Stimulated activated CD8-positive, alpha-beta memory T cell treated with anti-CD3 and anti-CD28 coated beads, Interleukin-7, amount 100 ng/mL, for 1 hour (primary cell): ENCODE measurements at places on chromosomes 6 and 20.

DNA sequence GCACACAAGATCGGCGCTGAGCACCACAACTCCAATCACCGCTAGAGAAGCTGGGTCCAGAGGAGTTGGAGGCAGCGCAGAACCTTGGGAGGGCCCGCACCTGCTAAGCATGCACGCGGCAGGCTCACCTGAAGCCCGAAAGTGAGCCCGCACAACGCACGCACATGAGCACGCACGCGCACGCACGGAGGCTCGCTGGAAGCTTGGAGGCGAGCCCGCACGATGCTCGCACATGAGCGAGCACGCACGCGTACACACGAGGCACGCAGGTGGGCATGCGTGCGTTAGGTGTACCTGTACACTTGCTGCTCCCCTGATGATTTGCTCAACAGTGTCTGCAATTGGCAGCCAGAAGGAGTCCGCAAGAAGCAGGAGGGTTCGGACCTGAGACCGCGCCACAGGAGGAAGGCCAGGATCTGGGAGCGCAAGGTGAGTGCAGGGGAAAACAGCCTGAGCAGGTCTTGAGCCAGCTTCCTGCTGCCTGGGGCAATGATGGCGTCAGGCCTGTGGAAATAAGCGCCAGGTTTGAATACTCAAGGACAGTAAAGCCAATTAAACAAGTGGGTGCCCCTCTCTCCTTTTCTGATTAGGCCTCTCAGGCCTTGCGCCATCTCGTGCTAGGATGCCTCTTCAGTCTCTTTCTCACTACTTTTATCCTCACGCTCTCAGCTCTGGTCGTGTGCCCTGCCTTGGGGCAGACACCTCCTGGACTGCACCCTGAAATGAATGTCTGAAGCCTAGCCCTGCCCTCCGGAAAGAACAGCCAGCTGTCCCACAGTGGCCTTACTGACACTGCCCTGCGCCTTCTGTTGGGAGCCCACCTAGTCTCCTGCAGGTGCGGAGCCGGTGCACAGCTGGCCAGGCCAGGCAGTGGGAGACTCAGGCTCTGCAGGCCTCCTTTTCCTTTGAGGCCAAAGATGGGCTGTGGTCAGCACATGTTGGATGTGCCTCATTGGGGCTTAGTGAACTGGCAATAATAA, 340.4 kb downstream of the CDC5L start:
- no peak for DNase-seq

- DNase-seq: no peak
Observed at GRCh38 chr6:163460307-163460782, 45.8 kb downstream of the QKI start.

DNA sequence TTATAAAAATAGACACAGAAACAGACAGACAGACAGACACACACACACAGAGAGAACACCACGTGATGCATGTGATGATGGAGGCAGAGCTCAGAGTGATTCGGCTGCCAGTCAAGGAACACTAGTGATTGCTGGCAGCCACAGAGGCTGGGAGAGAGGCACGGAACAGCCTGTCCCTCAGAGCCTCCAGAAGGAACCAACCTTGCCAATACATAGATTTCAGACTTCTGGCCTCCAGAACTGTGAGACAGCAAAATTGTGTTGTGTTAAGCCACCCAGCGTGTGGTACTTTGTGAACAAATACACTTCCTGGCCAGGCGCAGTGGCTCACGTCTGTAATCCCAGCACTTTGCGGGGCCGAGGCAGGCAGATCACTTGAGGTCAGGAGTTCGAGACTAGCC, 9.5 kb upstream of the PARD6B start:
- DNase-seq: no peak

- no peak for DNase-seq
Observed at GRCh38 chr6:16683641-16684194, 77.5 kb downstream of the ATXN1 start.

DNA sequence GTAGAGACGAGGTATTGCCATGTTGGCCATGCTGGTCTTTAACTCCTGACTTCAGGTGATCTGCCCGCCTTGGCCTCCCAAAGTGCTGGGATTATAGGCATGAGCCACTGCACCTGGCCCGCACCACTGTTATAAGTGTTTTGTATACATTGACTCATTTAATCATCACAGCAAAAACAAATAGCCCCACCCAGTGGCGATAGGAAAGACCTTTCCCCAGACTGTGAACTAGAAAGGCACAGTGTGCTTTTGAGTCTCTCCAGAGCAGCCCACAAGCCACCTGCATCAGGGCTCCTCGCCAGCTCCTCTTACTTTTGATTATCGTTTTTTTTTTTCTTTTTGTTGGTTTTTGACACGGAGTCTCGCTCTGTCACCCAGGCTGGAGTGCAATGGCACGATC, 27.9 kb upstream of the ZFP64 start:
- DNase-seq: no peak

- DNase-seq: no peak
Observed at GRCh38 chr20:56755201-56755600, 126.1 kb downstream of the TFAP2C start.
